ENCODE measurements at places on chromosomes 4 and X.

DNA sequence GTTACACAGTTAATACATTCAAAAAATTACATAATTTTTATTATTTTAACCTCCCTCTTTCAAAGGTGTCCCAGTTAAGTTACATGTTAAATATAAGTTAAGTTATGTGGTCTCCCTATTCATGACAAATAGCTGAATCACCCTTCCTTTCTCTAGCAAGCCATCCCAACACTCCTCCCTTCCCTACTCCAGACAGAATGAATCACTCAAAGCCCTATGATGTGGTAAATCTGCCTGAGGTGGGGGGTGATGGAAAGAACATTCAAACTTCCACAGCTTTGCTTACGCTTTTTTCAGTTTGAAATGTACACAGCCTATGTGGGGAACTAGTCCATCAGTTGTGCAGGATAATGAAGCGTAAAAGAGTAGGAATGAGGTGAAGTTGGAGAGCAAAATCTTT is 90.2 kb downstream of the CXCL13 start:
- peak; percentile 19 for DNase-seq

DNA sequence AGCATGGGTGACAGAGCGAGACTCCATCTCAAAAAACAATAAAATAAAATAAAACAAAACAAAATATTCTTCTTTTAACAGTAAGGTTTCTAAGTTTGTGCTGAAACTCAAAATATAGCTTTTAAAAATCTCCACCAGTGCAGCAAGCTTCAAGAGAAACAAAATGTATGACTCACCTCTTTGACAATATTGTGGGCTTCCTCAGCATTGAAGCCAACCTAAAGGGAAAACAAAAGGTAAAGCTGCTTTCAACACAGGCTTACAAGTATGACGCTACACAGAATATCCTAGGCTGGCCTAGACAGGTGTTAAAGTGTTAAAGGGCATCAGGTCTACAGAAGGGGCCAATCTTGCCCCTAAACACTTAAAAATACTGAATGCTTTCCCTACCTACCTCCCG is 1.2 kb downstream of the DYNLT3 start:
- no peak for DNase-seq

DNA sequence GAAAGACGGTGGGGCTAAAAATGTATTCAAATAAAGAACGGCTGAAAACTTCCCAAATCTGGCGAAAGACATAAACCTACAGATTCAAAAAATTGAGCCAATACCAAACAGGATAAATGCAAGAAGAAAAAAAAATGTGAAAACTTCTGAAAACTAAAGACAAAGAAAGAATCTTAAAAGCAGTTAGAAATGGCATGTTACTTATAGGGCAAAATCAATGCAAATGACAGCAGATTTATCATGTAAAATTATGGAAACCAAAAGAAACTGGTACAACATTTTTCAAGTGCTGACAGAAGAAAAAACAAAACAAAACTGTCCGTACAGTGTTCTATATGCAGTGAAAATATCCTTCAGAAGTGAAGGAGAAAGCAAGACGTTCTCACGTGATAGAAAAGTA is 239.0 kb downstream of the PDGFC start:
- no peak for DNase-seq

GRCh38 chr4:147311956-147312355 is 168.9 kb upstream of the EDNRA start:
- no peak for DNase-seq

DNA sequence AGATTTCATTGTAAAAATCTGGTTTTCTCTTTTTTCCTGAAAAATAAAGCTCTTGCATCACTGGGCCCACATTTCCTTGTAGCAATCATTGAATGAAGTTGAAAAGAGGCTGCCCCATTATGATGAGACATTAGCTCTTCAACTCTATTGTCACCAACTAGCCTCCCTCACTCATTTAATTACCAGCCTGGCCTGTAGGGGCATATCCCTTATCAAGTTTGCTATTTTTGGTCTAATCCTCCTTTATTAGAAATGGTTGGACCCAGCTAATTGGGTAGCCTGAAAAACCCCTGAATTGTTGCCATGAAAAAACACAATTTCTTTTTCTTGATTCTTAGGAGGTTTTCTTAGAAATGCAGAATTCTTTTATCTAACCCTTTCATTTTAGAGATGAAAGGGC is 164.6 kb upstream of the CASK start:
- no peak for DNase-seq

DNA sequence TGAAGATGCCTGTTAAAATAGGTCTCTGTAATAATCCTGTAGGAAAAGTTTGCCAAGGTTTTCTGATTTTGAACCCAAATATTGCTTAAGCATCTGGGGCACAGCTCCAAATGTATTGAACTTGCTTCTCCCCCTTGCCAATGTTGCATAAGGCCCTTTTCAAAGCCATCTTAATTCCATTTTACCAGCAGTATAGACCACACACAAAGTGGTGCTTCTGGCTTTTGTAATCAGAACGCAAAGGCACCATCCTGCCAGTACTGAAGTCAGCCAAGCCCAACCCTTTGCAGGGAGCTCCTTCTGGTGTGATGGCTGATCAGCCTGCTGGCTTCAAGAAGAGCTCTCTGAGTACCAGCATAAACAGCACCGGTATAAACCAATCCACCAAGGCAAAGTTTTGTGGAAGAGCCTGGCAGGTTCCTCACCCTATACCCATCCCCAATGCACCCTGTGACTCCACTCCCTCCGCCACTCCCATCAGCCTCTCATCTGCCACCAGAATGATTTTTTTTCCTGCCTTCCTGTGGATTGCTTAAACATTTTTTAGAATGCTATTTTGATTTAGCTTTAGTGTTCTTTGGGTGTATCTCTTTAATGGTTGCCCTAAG is 39.2 kb upstream of the USP9X start:
- DNase-seq, result no peak

DNA sequence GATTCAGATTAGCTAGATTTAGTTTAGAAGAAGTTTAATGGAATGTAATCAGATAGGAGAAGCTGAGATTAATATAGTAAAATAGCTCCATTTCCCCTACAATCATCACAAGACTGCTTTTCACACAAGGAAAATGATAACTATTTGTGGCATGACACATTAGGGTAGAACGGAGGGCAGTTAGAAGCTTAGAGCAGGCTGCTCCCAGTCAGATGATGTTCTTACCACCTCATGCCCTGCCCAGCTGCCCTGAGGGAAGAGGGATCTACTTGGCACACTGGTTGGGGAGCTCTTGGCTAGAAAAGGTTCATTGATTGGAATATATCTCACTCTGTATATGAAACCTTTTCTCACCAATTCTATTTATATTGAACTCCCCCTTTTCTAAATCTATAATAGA is 180.7 kb upstream of the IL15 start:
- peak; percentile 9 for DNase-seq

GRCh38 chr4:118034053-118034785 is at the start of gene NDST3:
TSS of gene NDST3 (plus strand) at chr4:118034486. CDS start at chr4:118053911, 19,425 bp downstream.
- DNase-seq, result peak; percentile 68

DNA sequence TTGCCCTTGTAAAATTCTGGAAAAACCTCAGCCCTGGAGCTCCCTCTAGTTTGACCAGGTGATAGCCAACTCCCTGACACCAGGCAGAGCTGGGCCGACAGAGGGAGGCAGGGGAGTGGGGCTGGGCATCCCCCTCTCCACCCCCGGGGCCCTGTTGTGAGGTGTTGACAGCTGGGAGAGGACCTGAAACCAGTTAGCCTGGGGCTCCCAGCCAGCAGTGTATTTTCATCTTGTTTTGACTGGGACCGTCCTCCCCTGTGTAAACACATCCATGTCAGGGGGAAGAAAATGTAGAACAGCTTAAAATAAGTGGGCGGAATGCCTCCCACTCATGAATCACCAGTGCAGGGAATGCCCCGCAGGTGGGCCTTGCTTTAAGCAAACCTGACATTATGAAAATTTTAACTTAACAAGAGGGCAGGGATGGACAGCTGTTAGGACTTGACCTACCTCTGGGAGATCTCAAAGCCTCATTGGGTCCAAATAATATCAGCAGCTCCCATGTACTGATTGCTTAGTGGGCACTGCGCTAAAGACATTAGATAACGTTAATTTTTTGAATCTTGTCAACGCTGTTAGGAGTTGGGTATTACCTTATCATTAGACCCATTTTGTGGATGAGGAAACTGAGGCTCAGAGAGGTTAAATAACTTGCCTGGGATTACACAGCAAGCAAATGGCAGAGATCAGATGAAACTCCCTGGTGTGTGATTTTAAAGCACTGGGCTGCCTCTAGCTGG is 45.9 kb downstream of the TSC22D3 start:
- peak; percentile 21 for DNase-seq

DNA sequence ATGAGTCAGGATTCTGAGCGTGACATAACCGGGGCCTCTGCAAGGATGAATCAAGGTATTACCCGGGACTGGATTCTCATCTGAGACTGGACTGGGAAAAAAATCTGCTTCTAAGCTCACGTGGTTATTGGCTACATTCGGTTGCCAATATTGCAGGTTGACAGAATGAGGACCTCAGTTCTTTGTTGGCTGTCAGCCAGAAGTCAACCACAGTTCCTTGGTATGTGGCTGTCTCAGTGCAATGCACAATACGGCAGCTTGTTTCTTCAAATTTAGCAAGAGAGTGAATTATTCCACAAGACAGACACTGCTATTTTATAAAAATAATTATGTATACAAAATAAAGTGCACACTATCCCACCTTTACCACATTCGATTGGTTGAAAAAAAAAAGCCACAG is 424.2 kb downstream of the KLHL4 start:
- no peak for DNase-seq

GRCh38 chr4:23476515-23477090 is 413.2 kb downstream of the PPARGC1A start:
- peak; percentile 54 for DNase-seq

- DNase-seq, result no peak
Observed at GRCh38 chr4:7166237-7166636, 26.1 kb upstream of the SORCS2 start.

DNA sequence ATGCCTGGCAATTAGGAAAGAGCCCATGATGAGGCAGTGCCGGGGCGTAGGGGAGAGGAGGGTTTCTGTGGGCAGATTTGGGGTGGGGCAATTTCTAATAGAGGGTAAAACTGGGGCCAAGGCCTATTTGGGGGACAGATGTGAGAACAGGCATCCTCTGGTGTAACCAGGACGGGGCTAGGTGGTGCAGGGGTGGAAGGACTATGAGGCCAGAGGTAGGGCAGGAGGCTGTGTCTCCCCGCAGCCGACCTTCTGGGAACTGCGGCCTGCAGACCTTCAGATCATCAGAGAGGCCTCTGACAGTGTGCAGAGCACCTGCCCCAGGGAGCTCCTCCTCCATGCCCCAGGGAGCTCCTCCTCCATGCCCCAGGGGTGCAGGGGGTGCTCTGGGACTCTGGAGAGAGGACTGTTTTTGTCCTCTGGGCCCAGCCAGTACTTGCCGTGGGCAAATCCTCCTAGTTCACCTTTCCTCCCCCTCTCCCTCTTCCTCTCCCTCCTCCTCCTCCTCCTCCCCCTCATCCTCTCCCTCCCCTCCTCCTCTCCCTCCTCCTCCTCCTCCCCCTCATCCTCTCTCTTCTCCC is 101.9 kb downstream of the SORCS2 start:
- DNase-seq, result no peak

GRCh38 chrX:150694738-150695410 is 1.7 kb downstream of the MTMR1 start:
- DNase-seq, result no peak

DNA sequence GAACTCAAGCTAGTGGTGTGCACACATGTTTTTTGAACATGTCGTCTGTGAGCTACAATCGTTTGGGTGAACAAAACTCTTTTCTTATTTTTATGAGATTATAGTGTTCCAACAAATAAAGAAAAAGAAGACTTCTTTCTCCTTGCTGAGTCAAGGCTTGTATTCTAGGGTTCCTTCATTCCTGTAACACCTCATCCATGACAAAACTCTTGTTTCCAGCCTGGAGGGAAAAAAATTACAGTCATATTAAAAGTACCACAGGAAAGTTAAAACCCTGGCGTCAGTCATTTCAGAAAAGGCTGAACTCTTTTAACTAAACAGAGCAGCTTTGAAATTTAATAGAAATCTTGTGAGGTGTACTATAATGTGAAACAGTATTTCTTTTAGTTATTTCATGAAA is 79.2 kb upstream of the BOD1L1 start:
- DNase-seq, result no peak

DNA sequence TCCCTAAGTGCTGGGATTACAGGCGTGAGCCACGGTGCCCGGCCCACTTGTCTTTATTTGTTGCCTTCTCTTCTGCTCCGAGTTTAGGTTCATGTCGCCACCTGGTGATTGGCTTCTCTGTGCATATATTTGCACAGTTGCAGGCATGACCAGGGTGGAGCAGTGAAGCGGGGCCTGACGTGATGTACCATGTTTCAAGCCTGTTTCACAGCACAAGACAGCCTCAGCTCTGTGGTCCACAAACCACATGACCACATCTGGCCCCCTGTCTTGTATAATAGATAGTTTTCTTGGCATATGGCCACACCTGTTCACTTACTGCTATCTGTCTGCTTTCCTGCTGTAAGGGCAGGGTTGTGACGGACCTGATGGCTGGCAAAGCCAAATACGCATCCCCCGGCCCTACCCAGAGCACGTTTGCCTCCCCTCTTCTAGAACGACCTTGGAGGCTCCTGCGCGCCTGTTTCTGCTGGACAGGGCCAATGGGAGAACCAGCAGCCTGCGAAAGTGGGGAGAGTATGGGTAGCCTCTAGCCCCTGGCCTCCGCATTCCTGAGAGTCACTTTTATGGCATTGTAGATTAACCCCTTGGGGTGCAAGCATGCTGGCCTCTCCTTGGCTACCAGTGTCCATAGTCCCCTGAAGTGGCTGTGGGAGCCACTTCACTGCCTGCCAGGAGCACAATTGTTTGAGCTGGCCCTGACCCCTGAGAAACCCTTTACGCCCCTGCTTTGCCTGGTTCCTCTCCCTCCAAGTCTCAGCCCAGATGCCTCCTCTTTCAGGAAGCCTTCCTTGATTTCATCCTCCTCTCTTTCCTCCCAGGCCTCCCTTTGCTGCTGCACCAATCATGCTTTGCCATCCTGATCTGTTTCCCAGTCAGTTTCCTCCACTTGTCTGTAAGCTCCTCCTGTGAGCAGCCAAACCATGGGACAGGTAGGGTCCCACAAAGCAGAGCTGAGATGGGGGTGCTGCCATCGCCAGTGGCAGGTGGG is 6.0 kb upstream of the SH3TC1 start:
- peak; percentile 56 for DNase-seq

DNA sequence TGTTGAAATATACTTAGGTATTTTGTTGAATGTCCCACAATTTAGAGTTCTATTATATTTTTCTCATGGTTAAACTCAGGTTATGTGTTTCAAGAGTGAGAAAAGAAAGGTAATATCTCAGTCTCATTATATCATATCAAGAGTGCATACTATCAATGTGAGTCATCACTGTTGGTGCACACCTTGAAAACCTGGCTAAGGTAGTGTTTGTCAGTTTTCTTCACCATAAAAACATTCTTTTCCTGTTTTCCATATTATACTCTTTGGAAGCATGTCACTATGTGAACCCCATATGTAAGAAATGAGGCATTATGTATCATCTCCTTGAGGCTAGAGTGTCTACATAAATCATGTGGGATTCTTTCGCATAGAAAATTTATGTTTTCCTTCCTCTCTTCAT is 307.6 kb upstream of the CTSO start:
- no peak for DNase-seq

Data from Calu3 (cell line).